ENCODE measurements at places on chromosomes 5 and 9.

DNA sequence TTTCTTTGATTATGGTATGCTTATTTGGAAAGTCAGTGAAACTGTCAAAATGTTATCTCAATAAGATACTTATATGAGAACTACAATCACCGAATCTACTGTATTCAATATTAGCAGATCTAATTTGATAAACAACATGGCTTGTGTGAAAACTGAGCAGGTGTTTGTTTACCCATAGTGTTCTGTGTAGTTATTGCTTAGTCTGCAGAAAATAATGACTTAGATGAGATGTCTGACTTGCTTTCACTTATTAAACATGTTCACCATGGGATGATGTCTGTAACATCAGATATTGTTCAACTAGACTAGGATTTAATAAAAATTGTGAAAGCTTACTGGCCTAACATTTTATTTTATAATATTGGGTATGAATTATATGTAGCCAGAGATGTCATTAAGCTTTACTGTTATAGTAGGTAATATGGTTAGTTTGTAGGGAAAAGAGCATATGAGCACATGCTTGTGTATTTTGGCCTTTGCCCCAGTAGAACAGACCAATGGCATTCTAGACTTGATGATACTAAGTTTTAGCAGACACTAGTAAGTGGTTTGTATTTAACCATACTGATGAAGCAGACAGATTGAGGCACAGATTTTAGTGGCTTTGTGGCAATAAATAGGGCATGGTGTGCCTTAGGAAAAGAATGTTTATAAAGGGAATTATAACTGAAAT, 16.4 kb downstream of the SUB1 start:
- no peak for DNase-seq

DNA sequence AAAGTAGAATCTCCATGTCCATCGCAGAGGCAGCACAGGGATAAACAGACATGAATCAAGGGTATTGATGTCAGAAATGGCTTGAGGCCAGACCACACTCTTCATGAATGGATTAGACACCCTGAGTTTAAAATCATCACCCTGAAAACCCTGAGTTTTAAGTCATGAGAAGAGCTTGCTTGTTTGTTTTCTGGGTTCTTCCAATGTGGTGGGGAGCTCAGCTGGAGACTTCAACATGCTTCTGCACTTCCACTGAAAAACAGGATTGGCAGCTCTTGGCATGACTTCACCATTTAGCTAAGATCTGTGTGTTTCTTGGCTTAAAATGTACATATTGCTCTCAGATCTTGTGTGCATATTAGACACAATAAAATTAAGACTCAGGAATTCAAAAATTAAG, 9.8 kb downstream of the GCNT4 start:
- no peak for DNase-seq

DNA sequence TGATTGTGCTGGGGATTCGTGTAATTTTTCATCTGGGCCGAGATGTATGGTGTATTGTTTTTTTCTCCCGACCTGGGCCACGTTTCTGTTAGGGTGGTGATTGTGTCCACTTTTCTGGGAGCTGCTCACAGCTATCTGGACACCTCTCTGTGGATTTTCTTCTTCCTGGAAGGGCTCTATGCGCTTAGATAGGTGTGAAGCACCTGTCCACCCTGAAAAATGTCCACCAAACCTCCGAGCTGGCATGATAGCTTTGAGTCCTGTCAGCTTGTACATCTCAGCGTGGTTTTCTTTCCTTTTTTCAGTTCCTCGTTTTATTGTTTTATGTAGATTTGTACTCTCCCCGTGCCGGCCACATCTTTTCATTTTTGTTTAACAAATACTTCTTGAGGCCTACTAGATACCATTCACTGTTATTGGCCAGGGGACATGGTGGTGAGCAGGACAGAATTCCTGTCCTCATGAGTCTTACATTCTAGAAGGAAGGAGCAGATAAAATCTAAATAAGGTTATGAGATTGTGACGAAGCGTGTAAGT, 1.1 kb downstream of the UGCG start:
- peak; percentile 59 for DNase-seq

DNA sequence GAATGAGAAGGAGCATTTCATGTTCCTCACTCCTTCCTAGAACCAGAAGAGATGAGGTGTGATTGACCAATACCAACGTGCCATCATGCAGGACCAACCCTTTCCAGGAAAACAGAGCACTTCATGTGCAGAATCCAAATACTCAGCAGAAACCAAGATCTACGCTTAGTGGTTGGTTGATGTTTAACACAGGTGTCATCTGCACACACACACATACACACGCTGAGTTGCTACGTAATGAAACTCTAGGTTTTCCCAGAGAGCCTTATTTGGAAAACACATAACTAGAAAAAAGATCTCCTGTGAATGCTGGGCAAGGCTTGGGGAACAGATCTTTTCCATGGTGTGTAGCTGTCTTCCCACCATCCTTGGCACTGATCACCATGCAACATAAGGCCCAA, 21.1 kb upstream of the ZNF622 start:
- DNase-seq, result no peak

DNA sequence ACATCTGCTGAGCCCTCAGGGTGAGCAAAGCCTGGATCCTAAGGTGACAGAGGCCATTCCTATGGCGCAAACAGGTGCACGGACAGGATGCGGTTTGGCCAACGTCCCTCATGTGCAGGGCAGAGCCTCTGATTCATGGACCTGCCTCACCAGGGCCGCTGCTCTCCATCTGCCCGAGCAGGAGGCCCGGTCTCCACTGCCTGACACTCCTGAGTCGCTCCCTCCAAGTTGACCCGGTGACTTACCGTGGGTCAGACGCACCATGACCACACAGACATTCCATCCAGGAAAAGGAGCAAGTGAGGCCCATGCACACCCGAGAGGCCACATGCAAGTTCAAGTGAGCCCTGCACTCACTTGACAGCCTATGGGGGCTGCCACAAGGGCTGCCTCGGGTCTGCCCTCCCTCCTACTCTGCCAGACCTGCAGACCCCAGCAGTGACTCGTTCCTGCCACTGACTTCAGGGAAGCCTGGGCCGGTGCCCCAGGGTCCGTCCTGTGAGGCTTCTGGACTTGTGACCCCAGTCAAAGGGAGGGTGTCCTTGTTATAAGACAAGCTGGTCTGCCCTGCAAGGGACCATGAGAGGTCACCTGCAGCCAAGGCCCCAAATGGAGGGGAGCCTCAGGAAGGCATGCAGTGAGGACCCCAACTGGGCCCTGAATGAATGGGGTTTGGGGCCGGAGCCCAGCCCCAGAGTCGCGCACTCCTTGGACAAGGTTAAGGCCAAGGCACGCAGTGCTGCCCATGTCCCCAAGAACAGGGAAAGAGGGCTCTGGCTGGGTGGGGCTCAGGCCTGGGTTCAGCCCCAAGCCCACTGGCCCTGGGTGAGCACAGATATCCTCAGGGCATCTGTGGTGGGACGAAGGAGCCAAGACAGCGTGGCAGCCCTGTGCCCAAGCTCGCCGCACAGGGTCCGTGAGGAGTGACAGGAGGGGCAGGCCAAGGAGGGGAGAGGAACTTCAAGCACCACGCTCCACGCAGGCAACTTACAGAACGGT, 10.1 kb downstream of the BRD3OS start:
- no peak for DNase-seq

DNA sequence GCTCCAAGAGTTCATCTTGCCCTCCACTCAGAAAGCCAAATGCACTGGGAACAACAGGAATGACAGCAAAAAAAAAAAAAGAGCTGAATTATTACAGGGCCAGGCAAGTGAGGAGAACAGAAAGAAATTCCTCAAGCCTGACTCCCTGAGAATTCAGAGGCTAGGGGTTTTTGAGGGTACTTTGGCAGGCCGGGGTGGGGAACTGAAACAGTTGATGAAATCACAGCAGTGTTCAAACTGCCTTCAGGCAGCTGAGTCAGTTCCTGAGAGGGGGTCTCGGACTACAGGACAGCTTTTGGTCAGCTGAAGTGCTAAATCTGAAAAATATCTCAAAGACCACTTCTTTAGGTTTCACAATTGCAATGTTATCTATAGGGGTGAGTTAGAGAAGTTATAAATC, 419.4 kb downstream of the SEMA5A start:
- DNase-seq, result no peak

GRCh38 chr5:373710-374602, 52.4 kb downstream of the AHRR start:
- DNase-seq, result peak; percentile 87

DNA sequence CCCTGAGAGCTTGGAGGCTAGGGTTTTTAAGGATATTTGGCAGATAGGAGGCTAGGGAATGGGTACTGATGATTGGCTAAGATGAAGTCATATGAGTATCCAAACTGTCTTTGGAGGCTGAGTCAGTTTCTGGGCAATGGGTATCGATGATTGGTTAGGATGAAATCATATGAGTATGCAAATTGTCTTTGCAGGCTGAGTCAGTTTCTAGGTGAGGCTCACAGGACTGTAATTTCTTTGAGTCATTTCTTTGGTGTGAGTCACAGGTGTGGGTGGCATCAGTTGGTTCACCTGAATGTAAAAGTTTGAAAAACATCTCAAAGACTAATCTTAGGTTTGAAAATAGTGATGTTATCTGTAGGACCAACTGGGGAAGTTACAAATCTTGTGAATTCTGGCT, 1068.0 kb downstream of the NR2F1-AS1 start:
- no peak for DNase-seq

DNA sequence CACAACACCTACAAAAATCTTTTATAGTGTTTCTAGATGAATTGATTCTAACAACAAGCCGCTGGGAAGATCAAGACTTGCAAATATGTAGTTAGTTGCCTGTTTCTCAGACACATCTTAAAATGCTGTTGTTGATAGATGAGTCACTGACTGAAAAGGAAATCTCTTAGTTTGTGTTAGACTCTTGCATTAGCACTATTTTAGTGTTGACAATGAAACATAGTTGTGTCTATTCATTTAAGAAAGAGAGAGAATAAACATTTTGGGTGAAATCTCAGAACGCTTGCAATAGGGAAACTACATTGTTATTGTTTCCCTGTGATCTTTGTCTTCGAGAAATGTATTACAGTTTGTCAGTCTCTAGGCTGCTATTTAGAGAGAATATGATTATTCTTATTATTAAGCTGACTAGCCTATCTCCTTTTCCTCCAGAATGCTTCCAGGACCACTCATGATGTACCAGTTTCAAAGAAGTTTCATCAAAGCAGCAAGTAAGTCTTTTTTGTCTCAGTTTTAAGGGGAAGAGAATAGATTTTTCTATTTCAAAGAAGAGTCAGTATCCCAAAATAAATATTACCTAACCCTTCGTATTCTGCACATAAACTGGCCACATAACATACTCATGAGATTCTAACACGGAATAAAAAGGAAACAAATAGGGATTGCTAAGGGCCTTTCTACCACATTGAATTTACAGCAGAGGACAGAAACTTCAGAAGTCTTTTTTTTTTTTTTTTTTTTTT, 285.6 kb downstream of the ARHGAP26 start:
- no peak for DNase-seq

- no peak for DNase-seq
Observed at GRCh38 chr9:72140586-72140985, 8.7 kb upstream of the GDA start.

DNA sequence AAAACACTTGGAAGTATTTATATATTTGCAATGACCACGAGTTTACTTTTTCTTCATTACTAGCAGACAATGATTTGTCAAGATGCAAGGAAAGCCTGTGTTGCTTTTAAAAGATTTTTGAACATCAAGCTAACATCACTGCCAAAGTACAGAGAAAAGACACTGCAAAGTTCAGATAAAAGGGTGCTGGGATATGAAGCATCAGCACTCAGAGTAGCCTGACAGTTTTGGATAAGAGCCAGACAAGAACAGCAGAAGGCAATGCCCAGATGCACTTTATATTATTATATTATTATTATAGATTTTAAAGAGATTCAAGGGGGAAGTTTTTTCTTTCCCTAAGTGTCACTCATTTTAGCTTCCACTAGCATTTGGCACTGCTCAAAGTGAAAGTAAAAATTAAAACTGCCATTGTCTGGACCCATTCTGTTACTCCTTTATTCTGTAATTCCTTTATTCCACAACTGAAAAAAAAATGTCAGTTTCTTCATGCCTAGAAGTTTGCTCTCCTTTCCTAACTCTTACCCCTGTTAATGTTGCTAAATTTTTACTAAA, 240.6 kb downstream of the EFNA5 start:
- no peak for DNase-seq

DNA sequence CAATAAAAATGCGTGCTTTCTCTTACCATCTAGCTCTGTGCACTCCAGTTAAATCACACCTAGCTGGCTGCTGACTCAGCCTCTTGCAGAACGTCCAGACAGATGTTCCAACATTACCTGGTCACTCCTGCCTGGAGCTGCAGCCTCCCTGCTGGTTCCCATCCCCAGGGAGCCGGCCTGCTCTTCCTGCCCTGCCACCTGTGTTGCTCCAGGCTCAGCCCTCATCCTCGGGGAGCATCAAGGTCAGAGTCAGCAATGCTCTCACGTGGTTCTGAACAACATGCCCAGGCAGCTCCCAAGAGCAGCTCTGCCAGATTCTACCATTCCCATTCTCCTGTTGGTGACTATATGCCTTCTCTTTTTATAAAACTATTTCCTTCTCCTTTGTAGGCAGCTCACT, 81.3 kb downstream of the GADD45G start:
- DNase-seq, result no peak

GRCh38 chr5:6261668-6262067, 116.7 kb downstream of the MED10 start:
- DNase-seq, result no peak

GRCh38 chr5:58239731-58240130, 220.2 kb downstream of the PLK2 start:
- DNase-seq, result no peak

- no peak for DNase-seq
Observed at GRCh38 chr9:85536514-85536913, 205.2 kb downstream of the AGTPBP1 start.

- DNase-seq, result peak; percentile 34
Observed at GRCh38 chr5:58759745-58760144, 176.9 kb downstream of the RAB3C start.

DNA sequence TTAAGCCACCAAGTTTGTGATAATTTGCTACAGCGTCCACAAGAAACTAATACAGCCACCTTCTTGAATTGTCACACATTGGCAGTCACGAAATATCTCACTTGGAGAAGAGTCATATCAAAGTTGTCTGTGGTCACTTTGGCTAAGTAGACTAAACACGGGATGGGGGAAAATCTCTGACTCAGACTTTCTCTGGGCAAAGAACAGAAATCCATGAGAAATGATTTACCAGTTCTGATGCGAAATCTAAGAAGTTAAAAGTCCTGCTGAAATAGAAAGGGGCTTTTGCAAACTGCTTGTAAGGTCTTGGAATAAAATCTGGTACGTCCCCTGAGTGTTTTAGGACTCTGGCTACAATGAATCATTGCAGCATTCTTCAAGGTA, 158.4 kb downstream of the COL23A1 start:
- no peak for DNase-seq

- no peak for DNase-seq
Observed at GRCh38 chr5:132837868-132838267, 7.4 kb upstream of the SHROOM1 start.

DNA sequence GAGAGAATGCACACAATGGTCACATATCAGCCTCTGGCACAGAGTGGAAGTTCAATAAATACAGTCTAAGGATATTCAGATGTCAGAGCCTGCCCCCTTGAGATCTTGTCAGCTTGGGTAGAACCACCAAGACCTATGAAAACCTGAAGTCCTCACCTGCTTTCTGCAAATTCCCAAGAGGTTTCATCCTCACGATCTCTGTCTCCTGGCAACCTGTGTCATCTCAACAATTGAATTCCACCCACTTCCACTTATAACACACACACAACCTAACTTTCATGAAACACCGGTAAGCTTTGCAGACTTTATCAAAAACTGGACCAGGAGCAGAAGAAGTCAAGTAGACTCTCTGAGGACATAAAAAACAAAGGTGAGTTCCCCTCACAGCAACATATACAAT, 151.6 kb upstream of the SLC30A5 start:
- DNase-seq, result no peak

GRCh38 chr5:110321117-110321516, 405.4 kb downstream of the TMEM232 start:
- DNase-seq, result no peak

All from GM10248 (cell line).